ENCODE measurements at places on chromosomes 6 and 20.

GRCh38 chr20:45765307-45765875, 26.3 kb downstream of the WFDC3 start:
- no peak for DNase-seq

- no peak for DNase-seq
Measured at GRCh38 chr6:152091851-152092341, 284.4 kb downstream of the ESR1 start.

DNA sequence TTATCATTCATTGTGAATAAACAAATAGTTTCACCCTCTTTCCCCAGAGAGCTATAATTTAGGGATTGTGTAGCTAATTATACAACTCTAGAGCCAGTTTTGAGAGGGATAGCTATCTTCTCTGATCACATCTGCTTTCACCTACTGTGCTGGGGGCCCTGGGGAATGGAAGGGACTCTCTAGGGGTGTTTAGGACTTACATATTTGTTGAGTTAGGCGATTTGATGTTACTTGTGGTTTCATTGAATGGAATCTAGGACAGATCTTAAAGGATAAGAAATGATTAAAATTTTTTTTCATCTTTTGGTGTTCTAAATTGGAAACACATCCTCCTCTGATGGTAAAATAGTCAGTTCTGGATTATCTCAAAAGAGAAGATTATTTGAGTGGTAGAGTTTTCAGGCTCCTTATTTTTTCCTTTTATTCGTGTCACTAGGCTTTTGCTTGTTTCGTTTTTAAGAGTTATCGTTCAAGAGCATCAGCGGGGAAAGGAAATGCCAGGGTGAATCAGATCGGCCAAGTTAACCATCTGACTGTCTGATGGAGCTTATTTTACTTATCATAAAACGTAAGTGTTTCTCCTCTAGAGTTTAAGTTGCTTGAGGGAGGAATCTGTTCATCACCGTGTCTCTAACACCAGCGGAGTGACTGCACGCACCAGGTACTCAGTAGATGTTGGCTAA, 236.7 kb downstream of the FARS2 start:
- peak; percentile 30 for DNase-seq

DNA sequence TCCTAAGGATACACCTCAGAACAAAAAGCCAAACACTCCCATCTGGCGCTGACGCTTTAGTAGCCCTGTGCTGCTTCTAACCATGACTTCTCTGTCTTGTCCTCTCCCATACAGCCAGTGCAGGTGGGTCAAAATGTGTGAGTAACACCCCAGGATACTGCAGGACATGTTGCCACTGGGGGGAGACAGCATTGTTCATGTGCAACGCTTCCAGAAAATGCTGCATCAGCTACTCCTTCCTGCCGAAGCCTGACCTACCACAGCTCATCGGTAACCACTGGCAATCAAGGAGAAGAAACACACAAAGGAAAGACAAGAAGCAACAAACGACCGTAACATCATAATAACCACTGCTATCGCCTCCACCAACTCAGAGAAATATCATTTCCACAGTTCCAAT, 1.4 kb downstream of the DEFB132 start:
- DNase-seq: no peak

DNA sequence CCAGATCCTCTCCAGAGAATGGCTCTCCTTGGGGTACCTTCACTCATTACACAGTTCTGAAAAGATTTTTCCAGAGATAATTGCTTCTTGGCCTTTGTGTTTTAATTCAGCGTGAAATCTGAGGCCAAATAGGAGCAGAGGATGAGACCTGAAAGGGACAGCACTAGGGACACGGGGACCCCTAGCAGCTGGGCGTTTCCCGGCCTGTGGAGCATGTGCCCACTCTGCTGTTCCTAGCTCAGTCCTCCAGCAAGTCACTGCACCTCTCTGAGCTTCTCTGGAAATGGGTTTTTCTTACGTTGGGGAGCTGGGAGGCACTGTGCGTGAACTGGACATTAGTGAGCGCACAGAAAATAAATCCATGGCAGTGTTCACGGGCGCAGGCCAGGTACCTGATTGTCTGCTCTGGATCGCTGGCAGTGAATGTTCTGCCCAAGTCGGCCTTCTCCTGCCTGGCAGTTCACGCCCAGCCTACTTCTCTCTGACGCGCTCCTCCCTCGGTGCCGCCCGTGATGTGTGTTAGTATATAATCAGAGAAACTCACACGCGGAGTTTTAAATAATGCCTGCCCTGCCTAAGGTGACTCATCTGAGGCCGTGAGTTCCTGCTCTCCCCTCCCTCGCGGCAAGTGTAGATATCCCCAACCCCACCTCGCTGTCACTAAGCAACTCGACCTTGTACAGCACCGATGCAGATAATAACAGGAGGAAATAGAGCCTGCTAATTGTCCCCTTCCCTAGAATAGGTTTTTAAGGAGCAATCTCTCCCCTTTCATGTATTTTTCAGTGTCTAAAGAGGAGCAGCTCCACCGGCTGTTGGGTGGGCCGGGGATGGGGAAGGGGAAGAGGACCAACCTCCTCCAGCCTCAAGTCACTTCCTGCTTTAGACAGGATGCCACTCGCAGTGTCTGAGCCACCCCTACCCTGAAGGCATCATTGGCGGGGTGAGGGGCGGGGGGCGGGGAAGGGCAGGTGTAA, 2.7 kb upstream of the TUBB2A start:
- DNase-seq: no peak

GRCh38 chr6:45522486-45522885, 144.8 kb upstream of the SUPT3H start:
- DNase-seq: no peak

DNA sequence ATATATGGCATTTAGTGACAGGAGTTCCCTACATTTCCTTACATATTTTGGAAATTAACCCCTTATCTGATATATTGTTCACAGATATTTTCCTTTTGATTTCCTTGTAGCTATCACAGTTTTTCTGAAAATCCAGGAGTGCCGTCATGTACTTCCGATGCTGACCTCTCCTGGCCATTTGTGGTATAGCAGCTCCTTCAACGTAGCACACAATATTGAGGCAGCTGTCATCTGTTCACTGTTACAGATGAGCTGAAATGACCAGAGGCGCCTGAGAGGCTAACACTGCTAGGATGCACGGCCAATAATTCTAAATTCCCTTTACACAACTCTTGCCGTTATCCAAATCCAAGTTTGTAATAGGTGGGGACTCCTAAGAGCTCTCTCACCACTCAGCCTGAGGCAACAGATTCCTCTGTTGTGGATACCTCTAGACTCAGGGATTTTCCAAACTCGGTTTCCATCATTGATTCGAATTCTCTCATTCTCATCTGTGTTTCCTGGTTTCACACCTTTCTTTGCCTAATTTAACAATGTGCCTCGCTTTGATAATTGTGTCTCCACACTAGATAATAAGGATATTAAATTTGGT, 53.0 kb downstream of the MMUT start:
- peak; percentile 20 for DNase-seq

DNA sequence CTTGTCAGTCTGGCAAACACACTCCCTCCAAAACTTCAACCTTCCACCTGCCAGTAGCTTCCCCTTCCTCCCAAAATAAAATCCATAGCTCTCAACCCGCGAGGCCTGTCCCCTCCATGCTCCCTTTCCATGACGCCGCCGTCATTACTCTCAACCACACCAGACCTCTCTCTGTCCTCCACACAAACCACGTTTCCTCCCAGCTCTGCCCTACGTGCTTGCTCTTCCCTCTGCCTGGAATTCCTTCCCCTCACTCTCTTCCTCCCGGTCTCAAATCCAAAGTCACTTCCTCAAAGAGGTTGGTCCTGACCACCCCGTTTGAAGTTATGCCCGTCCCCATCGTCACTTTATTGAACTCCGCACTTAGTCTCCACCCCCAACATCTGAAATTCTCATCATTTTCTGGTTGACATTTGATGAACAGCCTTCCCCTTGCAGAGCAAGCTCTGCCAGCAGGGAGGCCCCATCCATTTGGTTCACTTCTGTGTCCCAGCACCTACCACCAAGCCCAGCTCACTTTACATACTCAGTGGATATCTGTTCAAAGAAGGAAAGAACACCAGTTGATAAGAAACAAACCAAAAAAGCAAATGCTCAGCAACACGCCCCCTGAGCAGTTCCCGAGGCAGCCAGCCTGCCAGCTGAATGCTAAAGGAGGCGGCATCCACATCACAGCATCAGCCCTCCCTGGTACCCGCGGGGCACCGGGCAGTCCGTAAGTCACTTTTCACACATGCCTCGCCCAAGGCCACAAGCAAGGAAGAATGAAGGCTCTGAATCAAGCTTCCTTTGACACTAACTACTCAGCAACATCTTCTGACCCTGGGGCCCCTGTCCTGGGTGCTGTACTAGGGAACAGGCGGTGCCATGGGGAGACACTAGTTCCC, 125.0 kb downstream of the NFATC2 start:
- no peak for DNase-seq

DNA sequence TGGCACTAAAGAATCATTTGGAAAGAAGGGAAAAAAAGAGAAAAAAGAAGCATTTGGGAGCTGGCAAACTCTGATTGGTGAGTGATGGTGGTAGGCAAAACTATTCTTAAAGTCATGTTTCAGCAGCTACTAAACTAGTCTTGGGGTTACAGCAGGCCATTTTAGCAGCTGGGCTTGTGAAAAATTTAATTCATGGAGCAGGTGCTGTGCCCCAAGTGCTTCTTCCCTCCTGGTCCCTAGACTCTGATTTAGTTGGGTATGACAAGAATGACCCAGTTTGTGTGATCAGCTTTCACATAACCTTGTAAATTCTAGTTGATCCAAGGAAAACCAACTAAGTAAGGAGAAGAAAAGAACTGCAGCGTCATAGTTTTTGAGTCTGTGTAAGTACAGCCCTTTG, 1.1 kb upstream of the ASIP start:
- no peak for DNase-seq

- DNase-seq: peak; percentile 65
Measured at GRCh38 chr20:37202267-37202943, 23.1 kb upstream of the MROH8 start.

- no peak for DNase-seq
Measured at GRCh38 chr6:36610041-36610955, 16.1 kb downstream of the SRSF3 start.

DNA sequence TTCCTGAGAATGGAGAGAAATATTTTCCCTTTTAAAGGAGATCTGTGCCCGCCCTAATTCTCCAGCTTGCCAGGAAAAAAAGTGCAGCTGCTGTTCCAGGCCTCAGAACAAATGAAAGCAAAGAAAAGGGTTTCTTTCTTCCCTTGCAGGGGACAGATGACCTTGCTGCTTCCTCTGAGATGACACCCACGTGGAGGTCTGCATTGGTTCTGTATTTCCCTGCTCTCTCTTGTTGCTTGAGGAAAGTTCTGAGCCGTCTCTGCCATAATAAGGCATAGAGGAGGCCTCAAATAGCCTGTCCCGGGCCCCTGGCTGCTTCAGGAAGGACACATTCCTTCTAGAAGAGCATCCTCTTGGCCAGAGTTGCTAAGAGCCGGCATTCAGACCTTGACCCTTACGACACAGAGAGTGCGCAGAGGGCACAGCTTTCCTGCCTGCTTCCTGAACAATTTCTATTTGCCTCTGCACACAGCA, 501.8 kb upstream of the SULF2 start:
- DNase-seq: no peak

GRCh38 chr20:63428906-63429575, 43.4 kb downstream of the KCNQ2 start:
- no peak for DNase-seq

DNA sequence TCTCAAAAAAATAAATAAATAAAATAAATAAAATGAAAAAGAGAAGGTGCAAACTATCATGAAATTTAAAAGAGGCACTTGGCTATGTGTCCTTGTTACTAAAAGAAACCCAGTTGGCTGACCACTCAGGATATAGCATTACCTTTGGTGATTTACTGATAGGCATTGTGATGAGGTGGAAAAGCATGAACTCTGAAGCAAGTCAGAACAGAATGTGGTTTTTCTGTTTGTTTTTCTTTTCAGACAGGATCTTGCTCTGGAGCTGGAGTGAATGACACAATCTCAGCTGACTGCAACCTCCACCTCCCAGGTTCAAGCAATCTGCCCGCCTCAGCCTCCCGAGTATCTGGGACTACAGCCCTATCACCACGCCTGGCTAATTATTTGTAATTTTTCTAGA, 31.9 kb downstream of the ZNF184 start:
- DNase-seq: no peak

DNA sequence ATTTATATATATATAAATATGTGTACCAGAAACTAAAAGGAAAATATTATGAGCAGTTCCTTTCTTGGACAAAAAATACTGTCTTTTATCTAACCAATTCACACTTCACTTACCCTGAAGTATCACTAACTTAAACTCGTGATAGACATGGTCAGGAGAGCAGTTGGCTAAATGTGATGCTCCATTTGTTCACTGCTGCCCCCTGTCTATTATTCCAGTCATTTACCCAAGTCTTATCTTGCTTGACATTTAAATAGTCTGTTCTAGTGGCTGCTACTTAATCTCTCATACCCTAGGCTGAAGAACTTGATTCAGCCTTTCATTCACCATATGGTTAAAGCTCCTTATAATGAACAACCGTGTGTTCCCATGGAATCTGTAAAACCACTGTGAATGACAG, 789.6 kb upstream of the EYS start:
- DNase-seq: no peak

GRCh38 chr6:33751771-33752645, 5.3 kb upstream of the IP6K3 start:
- no peak for DNase-seq

DNA sequence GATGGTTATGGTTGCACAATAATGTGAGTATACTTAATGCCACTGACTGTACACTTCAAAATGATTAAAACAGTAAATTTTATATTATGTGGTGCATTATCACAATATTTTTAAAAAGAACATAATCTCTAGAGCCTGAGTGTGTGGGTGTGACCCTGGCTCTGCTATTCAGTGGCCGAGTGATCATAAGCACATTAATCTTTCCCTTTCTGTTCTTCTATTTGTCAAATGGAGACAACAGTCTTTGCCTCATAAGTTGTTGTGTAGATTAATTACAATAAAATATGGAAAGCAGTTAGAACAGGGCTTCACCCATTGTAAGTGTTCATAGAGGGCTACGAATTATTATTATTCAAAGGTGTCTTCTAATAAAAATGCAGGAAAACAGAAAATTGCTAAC, 548.6 kb downstream of the HTR1B start:
- DNase-seq: no peak

GRCh38 chr6:35064290-35064689, 76.8 kb downstream of the TCP11 start:
- no peak for DNase-seq

DNA sequence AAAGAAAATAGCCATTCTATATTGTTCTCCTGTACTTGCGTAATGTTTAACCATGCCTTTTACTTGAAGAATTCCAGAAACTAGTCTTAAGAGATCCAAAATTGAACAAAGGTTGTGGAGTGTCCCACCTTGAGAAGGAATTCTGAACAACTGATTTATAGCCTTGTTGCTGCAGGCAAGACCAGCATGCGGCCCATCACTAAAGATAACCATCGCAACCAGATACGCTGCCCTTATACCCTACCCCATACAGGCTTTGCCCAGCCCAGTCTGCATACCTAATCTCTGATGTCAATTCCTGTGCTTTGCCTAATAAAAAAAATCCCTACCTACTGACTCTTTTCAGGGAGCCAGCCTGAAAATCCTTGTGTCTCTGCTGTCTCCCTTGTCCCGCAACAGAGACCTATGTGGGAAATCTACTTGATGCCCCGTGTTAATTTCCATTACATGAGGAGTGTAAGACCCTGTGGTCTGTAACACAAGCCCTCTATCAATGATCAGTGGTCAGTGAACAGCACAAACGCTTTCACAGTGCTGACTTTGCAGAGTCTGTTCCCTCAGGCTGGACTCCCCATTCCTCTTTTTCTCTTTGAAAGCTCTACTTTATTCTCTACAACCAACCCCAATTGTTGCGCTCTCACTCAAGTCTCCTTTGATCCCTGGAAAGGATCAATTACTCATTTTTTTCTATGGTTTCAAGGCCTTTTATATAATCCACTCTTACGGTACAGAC, 125.7 kb upstream of the BTBD3 start:
- DNase-seq: no peak
